Right renal pelvis (tissue), 4 donors: ENCODE measurements at places on chromosomes 7 and 10. TPM values are rescaled to one million over a fixed set of nuclear protein-coding genes. Genes with fewer than 3 reads are reported as not detected.
A peak's percentile ranks its signal among the peaks of the same experiment; 100 is the strongest.

The ZC3HAV1L gene
- 17.8 TPM for polyA plus RNA-seq

The CALHM3 gene
- 0.05 TPM for polyA plus RNA-seq

The CHAT gene
- not detected for polyA plus RNA-seq

The MCMBP gene
- 69.3 TPM for polyA plus RNA-seq

The ZFAND2A gene
- polyA plus RNA-seq: 23.0 TPM

DNA sequence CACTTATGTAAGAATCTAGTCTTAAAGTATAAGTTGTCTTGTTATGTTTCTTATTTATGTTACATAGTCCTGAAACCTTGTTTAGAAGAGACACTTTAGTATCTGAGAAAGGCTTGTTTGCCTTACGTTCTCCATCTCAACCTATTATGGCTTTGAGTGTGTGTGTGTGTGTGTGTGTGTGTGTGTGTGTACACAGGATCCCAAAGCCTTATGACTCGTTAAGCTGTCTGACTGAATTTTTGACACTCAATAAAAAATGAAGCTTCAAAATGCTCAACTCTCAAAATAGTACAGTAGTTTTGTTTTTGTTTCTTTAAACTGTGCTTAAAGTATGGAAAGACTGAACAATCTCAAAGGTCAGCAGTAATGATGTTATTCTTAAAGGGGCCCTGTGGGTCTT, 18.0 kb downstream of the CALU start:
- no peak for DNase-seq

- no peak for DNase-seq
Observed at GRCh38 chr7:128833946-128834325, 3.7 kb downstream of the FLNC start.

- DNase-seq: peak; percentile 1
Observed at GRCh38 chr10:82089327-82089726, 214.3 kb downstream of the NRG3 start.

DNA sequence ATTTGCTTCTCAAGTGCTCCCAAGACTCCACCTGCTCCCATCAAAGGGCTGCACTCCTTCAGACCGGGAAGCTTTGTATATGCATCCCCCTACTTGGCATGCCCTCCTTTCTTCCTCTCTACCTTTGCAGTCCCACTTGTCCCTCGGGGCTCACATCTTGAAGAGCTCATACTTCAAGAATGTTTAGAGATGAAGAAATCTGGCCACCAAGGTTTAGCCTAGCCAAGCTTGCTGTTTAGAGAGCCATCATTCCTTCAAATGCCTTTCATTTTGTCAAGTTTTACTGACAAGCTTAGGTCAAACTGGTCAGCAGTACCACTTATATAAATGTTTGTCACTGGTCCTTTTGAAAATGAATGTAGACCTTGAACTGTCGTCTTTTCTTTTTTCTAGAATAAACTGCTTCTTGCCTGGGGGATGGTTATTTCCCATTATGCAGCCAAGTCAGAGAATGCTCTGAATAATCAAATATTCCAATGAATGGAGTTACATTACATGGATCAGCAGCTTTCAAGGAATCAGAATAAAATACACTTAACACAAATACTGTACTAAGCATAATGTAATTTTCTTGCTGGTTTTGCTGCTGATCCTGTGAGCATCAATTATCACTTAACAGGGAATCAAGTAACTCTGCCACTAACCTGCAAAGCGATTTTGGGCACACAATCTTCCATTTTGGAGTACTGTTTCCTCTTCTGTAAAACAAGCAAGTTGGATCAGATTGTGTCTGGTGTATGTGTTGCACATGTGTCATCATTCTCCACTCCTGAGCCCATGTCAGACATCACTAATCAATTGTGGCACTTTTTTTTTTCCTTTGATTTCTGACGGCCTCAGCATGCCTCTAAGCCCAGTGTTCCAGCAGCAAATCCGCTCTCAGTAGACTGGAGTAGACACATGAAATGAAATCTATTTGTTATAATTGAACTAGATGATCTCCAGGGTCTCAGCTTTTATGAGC, 357.9 kb downstream of the PTEN start:
- no peak for DNase-seq

DNA sequence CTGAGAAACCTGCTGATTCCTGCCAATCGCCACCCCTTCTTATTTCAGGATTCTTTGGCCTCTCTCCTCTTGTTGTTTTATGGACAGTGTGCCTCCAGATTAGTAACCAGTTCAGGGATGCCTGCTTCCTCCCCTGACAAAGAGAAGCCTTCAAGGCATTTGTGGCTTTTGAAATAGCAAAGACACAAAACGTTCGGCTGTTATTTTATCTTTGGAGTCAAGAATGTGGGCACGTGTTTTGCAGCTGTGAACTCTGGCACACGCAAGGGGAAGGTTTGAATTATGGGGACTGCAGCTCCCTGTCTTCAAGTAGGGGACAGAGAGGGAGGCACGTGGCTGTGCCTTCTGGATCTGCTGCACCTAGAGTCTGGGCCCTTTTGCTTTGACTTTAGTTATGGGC, 157.9 kb upstream of the GRB10 start:
- DNase-seq: no peak

DNA sequence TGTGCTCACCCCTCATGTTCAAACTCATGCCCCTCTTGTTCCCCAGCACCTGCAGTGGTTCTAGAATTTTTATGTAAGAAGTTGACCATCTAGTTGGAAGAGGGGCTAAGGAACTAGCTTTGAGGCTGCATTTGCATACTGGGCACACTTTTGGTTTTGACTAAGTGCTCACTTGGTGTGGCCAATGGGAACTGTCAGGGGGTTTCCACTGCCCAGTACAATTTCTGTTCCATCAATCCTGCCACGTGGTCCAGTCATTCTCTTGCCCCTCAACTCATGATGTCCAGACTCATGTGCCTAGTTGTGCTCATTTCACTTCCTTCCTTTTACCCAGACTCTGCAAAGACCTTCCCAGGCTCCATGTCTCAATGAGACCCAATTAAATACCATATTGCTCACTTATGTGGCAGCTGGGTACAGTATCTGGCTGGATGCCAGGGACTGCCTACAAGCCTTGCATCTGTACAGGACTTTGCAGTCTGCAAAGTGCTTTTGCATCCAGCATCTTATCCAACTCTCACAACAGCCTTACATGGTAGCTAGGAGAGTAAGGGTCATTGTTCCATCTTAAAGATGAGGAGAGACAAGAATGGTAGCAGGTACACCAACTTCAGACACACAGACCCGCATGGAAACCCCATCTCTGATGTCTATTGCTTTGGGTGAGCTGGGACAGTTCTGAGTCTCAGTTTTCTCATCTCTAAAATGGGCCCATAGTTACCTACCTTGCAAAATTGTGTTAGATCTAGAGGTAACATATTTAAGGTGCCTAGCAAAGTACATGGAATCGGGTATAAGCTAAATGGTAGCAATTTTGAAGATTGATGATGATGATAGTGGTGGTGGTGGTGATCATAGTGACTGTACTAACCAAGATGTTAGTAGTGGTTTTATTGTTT, 30.1 kb upstream of the KCNMA1 start:
- DNase-seq: no peak

DNA sequence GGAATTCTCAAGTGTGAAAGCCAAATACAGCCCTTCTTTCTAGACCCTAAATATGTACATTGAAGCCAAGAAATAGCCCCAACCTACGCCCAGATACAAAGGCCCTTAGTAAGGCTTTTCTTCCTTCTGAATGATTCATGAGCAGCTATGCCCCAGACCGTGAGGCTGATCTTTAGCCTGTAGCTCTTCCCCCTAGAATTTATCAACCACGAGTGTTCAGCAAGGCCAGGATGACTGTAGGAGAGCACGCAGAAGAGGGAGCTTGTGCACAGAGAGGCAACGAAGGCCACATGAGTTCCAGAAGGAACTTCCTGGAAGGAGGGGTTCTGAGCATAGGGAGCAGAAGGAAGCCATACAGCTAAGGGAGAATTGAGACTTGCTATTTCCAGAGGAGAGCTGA, 53.0 kb upstream of the HABP2 start:
- no peak for DNase-seq

DNA sequence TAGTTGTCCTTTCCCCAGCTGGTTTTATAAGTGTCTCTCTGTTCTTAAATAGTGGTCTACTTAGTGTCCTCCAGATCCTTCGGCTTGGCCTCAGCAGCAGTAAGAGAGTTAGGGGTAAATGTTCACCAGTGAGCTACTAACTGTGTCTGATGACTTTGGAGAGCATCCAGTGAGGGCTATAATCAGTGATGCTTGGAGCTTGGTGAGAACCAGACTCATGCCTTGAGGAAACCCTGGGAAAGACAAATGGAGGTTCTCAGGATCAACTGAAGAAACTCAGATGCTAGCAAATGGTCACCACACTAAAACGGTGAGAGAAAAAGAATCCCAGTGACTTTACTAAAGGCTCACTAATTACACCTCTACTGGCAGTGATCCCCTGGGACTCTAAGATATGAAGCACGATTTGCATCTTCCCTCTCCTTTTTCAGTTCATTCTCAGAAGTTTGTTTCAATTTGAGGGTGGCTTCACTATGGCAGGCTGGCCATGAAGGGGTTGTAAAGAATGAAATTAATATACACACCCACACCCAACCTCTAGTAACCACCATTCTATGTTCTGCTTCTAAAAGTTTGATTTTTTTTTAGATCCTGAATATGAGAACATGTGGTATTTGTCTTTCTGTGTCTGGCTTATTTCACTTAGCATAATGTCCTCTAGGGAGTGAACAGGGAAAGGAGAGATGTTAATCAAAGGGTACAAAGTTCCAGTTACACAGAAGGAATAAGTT, 177.9 kb downstream of the PDE1C start:
- DNase-seq: no peak

GRCh38 chr7:149292462-149292823, 30.4 kb downstream of the ZNF783 start:
- DNase-seq: no peak

- no peak for DNase-seq
Observed at GRCh38 chr7:141333459-141333858, 217.8 kb upstream of the AGK start.

DNA sequence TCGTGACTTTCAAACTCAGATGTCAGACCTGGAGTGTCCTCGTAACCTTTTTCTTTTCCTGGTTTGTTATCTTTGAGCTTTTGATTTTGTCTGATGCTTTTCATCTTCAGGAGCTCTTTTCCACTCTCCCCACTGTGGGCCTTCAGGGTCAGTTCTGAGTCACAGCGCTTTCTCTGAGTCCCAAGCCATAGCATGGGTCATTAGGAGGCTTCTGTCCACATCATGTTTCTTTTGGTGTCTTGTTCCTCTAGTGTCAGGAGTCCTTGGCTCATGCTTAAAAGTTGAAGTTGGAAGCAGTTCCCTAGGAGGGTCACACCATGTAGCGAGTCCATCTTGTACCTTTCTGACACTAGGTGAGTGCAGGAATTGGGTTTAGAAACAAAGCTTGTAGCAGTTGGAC, 40.3 kb downstream of the DAGLB start:
- DNase-seq: no peak

DNA sequence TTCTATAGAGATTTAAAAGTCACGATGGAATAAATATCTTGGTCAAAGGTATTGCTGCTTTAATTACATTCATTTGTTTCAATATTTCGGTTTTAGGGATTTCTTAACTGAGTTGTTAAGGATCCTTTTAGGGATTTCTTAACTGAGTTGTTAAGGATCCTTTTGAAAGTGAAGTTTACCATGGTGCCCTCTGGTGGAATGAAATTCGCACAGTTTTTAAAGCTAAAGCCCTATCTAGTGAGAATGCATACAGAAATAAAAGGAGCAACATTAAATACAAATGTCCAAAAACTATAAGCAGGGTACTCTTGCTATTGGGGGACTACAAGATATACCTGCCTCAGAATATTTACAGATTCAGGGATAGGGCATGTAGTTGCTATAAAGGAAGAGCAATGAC, 193.7 kb downstream of the RNLS start:
- DNase-seq: peak; percentile 60

- DNase-seq: no peak
Observed at GRCh38 chr7:25792586-25792985, 359.4 kb upstream of the NFE2L3 start.
